Omental fat pad (tissue), 4 donors: ENCODE measurements at places on chromosomes 4 and X.

GRCh38 chr4:78601013-78601412, 49.4 kb downstream of the ANXA3 start:
- no peak for DNase-seq

DNA sequence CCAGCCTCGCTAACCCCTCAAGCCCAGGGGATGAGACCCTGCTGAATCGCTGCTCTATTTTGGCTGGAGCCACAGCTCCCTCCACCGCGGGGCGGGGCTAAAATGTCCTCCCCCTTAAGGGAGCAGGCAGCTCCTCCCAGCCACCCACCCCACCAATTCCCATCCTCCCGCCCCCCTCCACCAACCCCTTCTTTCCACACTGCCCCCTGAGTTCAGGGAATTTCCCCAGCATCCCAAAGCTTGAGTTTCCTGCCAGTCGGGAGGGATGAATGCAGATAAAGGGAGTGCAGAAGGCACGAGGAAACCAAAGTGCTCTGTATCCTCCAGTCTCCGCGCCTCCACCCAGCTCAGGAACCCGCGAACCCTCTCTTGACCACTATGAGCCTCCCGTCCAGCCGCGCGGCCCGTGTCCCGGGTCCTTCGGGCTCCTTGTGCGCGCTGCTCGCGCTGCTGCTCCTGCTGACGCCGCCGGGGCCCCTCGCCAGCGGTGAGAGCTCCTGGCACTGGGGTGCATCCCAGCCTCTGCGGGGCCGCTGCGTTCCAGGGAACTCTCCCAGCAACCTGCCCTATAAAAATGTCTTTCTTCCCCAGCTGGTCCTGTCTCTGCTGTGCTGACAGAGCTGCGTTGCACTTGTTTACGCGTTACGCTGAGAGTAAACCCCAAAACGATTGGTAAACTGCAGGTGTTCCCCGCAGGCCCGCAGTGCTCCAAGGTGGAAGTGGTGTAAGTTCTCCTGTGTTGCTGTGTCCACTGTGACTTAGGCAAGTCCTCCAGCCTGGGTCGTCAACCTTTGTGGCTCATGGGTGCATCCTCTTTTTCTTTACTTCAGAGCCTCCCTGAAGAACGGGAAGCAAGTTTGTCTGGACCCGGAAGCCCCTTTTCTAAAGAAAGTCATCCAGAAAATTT, at the start of gene CXCL6:
CXCL6 (plus strand) TSS at position 306 of the 907 bp plus-strand sequence; CDS start at position 379, 73 bp downstream.
- DNase-seq = peak; percentile 24

- no peak for DNase-seq
These were observed 310.6 kb downstream of the PDHA2 start for GRCh38 chr4:96150466-96150865.

GRCh38 chr4:33176566-33176965, 2456.4 kb downstream of the PCDH7 start:
- DNase-seq = no peak

DNA sequence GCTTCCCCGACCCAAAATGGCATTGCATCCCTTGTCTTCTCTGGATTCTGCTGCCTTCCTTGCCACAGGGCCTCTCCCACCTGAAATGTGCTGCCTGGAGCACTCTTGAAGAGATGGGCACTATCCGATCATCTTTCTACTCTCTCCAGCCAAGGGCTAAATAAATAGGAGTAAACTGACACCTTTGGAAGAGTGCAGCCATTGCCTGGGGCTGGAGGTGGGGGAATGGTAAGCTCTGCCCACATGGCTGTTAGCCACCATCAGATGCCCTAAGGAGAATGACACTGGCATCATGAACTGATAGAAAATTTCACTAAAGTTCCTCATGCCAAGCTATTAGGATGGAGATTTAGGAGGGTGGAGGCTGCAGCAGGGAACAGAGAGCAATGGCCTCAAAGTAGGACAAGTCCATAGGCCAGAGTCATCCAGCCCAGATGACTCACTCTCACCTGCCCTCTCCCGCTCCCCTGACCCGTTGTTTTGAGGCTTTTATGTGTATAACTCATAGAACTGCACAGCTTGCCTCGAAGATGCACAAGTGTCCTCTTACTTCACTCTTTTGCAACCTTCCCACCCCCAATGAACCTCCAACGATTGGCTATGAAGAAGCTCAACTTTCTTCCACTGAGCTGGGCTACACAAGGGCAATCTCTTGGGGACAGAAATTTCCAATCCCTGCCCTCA, 822 bp upstream of the PFKFB1 start:
- no peak for DNase-seq

- no peak for DNase-seq
These were observed 4.2 kb upstream of the PKD2 start for GRCh38 chr4:88003261-88003660.

DNA sequence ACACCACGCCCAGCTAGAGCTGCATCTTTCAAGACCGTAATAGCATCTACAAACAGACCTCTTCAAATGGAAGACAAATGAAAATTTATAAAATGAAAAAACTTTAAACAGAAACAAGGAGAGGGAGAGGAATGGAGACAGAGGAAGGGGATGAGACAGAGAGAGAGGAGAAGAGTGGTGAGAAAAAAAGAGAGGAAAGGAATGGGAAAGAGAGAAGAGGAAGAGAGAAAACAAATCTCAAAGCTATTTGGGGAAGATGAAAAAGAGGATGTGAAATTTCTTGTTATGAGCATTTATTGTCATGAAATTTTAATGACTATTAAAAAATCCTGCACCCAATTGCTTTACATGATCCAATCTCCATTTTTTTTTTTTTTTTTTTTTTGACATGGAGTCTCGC, 726.9 kb downstream of the GRID2 start:
- no peak for DNase-seq

DNA sequence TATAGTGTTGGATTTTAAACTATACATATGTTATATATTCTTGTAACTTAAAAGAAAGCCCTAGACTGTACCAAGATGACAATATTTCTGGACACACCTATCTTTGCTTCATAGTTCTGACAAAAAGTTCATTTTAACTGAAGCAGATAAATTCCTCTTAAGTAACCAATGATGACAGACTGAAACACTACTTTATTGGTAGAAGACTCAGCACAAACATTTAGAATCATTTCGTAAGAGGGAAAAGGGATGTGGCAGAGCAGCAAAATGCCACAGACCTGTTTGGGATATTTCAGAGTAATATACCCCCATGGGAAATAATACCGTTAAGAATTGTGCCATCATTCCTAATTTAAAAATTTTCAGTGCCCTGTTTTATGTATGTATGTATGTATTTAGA, 56.2 kb downstream of the APOO start:
- no peak for DNase-seq

- DNase-seq = no peak
These were observed 81.1 kb downstream of the RBMX2 start for GRCh38 chrX:130482871-130483270.

- no peak for DNase-seq
These were observed 115.5 kb downstream of the EFHC2 start for GRCh38 chrX:44227991-44228390.

- no peak for DNase-seq
These were observed 7.3 kb downstream of the TSR2 start for GRCh38 chrX:54447461-54447860.

DNA sequence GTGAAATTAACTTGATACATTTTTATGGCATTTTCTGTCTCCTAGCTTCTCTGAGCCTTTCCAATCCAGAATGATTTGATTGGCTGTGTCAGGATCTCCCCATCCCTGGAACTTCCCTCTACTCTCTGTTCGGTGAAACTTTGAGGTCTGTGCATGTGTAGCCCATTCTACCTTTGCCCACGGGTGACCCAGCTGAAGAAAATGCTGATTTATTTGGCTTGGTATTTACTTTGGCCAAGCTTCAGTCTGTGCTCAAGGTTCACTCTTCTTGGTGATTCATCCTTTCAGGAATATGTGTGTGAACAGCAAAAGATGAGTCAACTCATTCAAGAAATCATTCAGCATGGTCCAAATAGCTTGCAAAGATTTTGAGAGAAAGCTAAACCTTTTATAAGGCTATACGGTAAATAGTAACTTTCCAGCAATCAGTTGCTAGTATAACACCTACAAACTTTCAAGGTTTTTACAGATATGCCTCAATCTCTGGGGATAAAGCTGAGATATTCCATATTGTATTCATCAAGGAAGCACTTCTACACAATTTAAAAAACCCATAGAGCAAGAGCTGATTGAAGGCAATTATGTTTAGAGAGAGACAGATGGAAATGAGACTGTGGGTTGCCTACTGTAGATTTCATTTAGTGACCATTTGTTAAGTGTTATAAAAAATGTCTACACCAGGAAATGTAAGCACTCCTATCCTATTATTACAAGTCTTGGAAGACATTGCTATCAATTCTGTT, 233.9 kb upstream of the CXXC4 start:
- no peak for DNase-seq

- DNase-seq = no peak
These were observed 73.9 kb downstream of the SERTM2 start for GRCh38 chrX:111585337-111585736.

- no peak for DNase-seq
These were observed 41.1 kb downstream of the LUZP4 start for GRCh38 chrX:115330498-115331168.

DNA sequence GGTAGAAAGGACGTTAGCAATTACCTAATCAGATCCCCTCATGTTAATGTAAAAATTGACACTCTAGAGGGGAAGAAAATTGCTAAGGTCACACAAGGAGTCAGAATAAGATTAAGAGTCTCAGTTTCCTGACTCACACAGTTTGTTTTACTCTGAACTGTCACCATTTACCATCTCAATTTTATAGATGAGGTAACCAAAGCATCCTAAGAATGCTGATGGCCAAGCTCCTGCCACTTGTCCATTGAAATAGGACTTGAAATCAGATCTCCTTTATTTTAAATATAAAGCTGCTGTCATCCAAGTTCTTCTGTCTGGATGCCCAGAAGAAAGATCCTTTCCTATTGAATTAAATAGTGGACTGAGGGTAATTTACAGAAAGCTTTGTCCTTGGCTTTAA, 114.8 kb upstream of the VAMP7 start:
- DNase-seq = no peak

DNA sequence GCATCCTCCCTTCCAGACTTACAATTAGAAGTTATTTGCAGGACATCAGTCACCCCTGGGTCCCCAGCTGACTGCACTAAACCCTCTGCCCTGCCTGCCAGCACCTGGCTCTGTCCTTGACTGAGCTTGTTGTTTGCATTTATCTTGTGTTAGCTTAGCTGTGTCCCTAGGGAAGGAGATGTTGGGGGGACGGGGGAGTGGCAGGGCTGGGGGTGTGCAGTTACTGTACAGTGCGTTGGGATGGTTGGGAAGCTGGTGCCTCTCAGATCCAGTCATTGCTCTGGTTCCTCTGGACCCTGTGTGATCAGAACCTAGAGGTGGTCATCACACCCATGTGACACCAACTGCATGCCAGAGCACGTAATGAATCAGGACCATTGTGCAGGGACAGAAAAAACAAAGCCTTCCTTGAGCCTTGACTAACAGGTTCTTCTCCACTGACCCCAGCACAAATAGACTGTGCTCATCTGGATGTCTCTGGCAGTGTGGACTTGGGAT, 32.7 kb upstream of the PROM1 start:
- no peak for DNase-seq

DNA sequence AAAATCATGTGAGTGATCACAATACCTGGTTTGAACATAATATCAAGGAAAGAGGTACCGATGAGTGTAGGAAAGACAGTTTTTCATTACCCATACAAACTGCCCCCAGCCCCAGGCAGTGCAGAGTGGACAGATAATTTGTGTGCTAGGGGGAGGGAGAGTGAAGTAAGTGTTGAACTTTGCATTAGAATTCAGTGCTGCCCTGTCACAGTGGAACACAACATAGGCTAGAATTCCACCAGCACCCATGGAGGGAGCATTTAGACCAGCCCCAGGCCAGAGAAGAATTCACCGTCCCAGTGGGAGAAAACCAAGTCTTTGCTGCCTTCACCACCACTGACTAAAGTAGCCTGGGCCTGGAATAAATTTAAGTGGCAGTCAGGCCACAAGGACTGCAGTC, 107.3 kb downstream of the SCLT1 start:
- no peak for DNase-seq

- no peak for DNase-seq
These were observed 606.0 kb downstream of the BCOR start for GRCh38 chrX:39491548-39492297.

DNA sequence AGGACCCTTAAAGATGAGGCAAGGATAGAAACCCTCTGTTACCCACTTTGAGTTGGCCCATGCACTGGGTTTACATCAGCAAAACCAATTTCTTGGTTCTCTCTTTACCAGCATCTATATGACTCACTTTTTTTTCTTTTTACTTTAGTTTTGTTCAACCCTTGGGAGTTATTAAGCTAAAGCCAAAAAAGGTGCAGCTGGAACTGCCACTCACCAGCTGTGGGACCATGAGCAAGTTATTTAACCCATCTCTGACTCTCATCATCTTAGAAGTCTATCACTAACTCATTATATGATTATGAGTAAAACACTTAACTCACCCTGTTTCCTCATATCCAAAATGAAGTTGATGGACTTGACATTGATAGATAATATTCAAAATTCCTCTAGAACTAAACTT, 53.4 kb downstream of the GABRB1 start:
- DNase-seq = no peak

GRCh38 chr4:128461291-128462102, 173.9 kb upstream of the PGRMC2 start:
- no peak for DNase-seq

DNA sequence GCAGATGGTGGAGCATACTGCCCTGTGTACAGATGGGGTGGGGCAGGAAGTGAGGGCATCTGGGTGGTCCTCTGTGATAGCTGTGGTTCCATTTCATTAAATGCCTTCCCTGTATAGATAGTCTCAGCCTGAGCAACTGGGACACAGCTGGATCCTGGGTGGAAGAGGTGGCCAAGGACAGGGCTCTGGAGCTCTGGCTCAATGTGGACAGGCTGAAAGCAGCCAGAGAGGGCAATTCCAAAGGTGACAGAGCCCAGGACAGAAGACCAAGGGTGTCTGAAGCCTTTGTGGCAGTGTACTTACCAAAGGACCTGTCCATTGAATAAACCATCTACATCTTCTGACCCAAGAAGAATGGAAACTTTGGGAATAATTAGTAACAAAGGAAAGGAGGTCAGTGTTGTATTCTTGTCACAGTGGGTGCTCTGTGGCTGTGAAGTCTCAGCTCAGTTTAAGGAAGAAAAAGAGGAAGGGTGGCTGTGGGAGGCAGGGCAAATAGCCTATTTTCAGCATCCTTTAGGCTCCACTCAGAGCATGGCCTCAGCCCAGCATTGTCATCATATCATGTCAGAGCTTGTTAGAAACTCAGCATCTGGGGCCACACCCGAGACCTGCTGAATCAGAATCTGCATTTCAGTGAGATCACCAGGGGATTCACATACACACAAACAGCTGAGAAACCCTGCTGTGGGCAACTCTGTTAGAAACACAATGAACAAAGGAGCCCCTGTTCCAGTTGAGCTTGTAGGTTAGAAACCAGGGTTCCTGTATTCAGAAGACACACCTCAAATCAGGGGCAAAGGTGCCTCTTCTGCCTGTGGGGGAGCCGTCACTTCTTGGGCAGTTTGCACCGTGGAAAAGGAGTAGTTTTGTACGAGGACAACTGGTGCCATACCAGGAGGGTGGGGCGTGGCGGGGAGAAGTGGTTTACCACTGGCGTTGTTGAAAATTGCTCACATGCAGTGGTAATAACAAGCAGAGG, 168.6 kb downstream of the PTTG2 start:
- no peak for DNase-seq
